ENCODE measurements at places on chromosomes 12 and 14.

DNA sequence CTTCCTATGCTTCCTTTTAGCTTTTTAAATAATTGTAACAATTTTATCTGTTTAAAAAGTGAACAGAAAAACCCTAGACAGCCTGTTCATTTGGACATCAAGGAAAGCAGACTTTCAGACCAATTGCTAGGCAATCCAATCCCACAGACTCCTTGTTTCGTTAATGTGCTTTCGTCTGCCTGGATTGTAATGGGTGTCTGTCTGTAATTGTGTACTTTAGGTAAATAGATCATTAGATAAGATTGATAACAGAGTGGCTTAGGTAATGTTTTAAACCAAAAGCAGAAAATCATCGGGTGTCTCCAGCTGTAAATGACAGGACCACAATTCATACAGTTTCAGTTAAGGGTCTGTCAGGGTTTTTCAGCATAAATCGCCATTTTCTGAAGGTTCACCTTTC lies 19.6 kb downstream of the CCDC60 start:
- DNase-seq = no peak

GRCh38 chr14:66239589-66239988 lies 246.6 kb upstream of the CCDC196 start:
- no peak for DNase-seq

- no peak for DNase-seq
Measured at GRCh38 chr14:38098074-38098836, 109.4 kb upstream of the SSTR1 start.

DNA sequence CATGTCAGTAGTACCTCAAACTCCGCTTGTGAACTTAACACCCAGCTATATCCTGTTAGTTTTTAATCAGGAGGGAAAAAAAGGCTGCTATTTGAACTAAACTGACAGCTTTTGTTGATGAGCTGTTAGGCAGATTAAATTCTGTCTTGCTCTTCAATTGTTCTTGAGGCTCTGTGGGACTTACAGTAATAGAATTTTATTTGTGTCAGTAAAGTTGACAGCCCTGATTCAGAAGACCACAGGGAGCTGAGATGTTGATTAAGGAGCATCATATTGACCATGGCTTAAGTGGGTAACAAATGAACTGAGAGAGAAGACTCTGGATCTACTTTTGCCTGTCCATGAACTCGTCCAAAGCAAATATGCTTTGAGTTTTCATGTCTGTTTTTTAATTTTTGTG lies 622.9 kb downstream of the DIO2 start:
- DNase-seq = no peak

DNA sequence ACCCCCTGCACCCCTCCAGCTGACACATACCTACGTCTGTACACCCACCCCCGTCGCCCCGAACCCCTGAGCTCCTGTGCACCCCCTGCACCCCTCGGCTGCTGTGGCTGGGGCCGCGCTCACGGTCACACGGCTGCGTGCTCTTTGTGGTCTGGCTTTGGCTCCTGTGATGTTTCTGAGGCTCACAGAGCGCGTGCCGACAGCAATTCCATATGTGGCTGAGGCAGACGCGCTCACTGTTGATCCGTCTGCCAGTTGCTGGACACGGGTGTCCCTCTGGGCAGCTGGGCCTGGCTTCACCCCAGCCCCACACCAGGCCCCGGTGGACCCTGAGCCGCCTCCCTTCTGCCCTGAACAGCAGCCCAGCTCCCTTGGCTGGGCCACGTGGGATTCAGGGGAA lies 46.5 kb downstream of the LRCOL1 start:
- no peak for DNase-seq

All from erythroblast (primary cell).